NCI-H1436 treated with DMSO at 0.1 percent for 48 hours (cell line): ENCODE measurements at places on chromosomes 11 and 22.

GRCh38 chr11:34787348-34787747, 128.8 kb downstream of the APIP start:
- no peak for DNase-seq

- no peak for DNase-seq
These were observed 15.8 kb downstream of the CCDC134 start for GRCh38 chr22:41816241-41816640.

GRCh38 chr11:83895516-83895915, 609.3 kb upstream of the CCDC90B start:
- DNase-seq, result no peak

DNA sequence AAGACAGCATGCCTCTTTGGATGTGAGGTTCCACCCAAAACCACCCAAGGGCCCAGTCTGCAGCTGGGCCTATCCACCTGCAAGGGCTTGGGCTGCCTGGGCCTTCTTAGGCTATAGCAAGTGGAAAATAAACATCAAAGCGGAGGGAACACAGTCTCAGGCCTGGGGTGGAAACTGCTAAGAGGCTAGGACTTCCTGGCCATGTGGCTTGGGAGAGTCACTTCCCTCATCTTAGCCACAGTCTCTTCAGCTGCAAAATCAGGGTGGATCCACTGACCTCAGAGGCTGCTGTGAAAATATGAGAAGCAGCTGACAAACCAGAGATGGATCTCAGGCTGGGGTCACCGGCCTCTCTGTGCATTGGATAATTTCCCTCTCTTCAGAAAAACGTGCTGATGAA, 30.6 kb upstream of the TFIP11 start:
- DNase-seq, result no peak

DNA sequence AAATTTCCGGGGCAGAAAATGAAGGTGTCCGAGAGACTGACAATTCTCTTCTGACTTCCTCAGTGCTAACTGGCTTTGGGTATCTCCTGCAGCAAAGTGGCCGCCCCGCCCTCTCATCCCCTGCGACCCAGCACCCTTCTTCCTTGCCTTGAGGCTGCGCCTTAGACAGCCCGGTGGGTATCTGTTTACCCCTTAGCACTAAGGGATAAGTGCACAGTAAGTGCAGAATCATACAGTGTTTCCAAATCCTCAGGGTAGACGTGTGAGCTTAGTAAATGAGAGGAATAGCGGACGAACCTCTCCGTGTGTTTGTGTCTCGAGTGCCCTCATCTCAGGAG, 368 bp upstream of the CHORDC1 start:
- DNase-seq, result no peak

GRCh38 chr11:120722524-120722923, 211.0 kb downstream of the GRIK4 start:
- DNase-seq, result no peak

- no peak for DNase-seq
These were observed 21.6 kb downstream of the OR8G5 start for GRCh38 chr11:124277804-124278203.

- no peak for DNase-seq
These were observed 246.4 kb upstream of the PDGFD start for GRCh38 chr11:104410336-104410735.

DNA sequence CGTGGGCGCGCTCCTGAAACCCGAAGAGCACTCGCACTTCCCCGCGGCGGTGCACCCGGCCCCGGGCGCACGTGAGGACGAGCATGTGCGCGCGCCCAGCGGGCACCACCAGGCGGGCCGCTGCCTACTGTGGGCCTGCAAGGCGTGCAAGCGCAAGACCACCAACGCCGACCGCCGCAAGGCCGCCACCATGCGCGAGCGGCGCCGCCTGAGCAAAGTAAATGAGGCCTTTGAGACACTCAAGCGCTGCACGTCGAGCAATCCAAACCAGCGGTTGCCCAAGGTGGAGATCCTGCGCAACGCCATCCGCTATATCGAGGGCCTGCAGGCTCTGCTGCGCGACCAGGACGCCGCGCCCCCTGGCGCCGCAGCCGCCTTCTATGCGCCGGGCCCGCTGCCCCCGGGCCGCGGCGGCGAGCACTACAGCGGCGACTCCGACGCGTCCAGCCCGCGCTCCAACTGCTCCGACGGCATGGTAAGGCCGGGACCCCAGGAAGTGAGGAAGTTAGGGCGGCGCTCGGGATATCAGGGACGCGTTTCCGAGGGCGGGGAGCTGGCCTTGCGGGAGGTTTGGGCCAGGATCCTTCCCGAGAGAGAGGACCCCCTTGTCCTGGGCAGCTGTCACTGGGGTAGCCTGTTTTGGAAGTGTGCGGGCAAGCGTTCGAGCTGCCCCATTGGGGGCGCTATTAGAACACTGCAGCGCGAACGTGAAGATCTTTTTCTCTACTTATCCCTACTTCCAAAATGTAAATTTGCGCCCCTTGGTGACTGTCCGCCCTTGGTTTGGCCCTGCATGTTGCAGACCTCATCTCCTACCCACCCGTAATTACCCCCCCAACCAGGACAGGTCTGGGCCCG, 796 bp downstream of the MYOD1 start:
- no peak for DNase-seq

GRCh38 chr11:70552167-70553150, 154.1 kb downstream of the CTTN start:
- no peak for DNase-seq

DNA sequence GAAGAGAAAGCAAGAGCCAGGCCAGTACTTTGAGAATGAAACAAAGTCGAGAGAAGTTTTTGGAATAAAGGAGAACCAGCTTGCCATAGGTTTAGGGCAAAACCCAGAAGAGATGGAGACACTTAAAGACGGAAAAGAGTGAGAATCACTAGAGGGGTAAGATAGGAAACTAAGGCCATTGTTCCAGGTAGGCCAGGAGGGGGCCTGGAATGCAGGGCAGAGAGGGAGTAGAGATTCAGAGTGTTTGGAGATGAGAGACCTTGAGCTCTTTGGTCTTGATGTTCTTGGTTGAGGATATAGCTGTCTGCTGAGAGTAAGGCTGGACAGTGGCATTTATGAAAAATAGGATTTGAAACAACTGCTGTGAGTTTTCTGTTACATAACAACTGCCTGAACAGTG, 263.3 kb upstream of the POU2AF2 start:
- DNase-seq, result no peak

DNA sequence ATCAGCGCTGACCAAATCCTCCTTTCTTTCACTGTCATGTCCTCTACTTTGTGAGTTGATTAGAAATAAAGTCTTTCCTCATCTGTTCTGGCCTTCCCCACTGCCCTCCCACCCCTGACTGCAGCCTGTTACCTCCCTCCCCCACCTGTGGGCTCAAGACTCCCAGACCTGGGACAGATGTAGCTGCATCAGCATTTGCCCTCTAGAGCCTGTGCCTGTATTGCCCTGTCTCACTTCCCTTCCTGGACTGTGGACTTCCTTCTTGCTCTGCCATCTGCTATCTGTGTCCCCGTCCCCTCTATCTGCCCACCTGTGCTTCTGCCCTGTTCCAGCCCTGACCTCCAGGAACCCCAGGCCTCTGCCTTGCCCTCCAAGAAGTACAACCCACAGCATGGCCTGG, 122.5 kb downstream of the GALNT18 start:
- DNase-seq, result no peak

DNA sequence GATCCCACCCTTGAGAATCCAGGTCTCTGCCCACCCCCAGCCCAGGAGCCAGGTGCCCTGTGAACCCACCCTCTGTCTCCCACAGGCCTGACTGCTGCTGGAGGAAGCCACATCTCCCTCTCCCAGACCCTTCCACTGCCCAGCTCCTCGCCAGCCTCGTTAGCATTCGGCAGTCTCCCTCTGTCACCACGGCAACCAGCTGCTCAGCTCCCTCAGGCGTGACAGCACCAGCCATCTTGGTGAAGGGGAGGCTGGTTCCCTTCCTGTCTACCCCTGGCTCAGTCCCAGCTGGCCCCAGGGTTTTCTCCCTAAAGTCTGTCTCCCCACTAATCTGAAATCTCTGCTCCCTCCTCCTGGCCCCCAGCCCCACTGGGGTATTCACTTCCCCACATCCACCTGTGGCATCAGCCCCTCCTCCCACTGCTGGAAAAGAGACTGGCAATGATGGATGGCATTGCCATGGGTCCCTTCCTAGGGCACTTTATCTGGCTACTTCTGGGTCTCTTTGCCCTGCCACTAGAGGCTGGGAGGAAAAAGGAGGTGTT, 28.1 kb downstream of the NRXN2 start:
- DNase-seq, result no peak

DNA sequence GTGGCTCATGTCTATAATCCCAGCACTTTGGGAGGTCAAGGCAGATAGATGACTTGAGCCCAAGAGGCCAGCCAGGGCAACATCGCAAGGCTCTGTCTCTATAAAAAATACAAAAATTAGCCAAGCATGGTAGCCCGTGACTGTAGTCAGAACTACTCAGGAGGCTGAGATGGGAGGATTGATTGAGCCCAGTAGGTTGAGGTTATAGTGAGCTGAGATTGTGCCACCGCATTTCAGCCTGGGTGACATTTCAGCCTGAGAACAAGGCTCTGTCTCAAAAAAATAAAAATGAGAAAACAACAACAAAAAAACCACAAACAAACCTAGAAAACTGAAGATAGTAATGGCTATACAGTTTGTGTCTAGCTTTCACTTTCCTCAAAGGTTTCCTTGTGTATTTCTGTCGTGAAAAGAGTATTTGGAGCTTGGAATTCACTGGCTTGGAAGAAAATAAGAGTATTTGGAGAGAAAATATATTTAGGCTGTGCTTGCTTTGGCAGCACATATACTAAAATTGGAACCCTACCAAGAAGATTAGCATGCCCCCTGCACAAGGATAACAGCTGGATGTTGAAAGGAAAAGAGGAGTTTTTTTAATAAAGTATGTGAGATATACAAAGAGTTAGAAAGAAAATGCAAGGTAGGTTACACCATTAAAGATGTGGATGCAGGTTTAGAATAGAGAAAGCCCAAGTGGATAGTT, 3.9 kb upstream of the BIRC3 start:
- DNase-seq, result no peak

DNA sequence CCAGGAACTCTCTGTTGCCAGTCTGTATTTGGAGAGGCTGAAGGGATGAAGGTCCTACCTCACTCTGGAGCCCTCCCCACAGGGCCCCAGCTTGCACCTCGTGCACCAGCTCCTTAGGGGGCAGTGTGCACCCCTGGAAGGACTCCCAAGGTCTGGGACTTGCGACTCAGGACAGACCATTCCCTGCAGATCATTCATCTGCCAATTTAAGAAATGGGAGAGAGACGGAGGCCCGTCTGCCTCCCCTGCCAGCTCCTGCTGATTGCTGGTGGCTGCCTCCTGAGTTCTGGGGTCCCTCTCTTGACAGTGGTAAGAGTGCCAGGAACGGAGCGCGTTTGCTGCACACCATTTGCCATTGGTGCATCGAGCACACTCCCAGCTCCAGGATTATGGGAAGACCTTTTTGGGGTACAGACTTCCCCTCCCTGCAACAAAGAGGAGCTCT, 27.4 kb upstream of the MALAT1 start:
- DNase-seq, result no peak

DNA sequence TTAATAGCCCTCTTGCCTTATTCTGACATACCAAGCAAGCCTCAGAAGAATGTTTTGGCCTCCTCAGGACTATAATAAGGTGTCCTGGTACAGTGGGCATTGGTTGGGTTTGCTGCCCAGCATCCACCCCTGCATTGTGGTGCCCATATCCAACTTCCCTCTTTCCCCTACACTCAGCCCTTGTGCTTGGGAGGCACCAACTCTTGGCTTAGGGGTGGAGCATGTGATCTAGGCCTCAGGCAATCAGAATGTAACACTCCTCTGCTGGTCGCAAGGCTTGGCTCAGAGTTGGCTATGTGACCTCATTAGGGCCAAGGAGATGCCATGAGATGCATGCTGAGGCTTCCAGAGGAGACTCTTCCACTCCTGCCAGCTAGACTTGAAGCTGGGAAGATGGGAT, 123.0 kb downstream of the CSNK2A3 start:
- DNase-seq, result no peak

DNA sequence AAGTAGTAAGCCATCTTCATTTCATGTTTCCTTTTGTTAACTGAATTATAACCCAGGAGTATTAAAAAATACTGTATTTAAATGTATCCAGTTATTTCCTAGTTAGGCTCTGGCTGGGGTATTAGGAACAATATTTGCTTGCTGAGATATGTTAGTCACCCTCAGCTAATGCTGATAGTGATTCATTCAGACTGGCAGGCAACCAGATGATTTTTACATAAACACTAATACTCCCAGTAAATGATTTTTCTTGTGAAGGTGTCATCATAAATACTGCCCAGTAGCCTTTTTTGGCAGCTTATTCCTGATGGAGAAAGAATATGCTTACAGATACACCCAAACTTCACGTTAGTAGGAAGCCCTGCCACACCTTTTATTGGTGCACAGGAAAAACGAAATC, 8.1 kb downstream of the YWHAH start:
- DNase-seq, result no peak

DNA sequence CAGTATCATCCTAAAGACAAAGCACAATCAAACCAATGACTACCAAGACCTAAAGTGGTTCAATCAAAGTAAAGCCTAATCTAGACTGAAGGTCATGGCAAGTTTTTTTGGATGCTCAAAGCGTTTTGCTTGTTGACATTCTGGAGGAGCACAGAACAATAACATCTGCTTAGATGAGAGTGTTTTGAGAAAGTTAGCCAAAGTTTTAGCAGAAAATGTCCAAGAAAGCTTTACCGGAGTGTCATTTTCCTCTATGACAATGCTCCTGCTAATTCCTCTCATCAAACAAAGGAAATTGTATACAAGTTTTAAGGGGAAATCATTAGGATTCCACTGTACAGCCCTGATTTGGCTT, 256.9 kb upstream of the FAT3 start:
- no peak for DNase-seq

GRCh38 chr11:37881741-37882140, 1283.7 kb upstream of the RAG2 start:
- DNase-seq, result no peak

GRCh38 chr11:504053-504993, 2.7 kb downstream of the RNH1 start:
- no peak for DNase-seq

GRCh38 chr11:35166369-35167360, 27.7 kb downstream of the CD44 start:
- no peak for DNase-seq

DNA sequence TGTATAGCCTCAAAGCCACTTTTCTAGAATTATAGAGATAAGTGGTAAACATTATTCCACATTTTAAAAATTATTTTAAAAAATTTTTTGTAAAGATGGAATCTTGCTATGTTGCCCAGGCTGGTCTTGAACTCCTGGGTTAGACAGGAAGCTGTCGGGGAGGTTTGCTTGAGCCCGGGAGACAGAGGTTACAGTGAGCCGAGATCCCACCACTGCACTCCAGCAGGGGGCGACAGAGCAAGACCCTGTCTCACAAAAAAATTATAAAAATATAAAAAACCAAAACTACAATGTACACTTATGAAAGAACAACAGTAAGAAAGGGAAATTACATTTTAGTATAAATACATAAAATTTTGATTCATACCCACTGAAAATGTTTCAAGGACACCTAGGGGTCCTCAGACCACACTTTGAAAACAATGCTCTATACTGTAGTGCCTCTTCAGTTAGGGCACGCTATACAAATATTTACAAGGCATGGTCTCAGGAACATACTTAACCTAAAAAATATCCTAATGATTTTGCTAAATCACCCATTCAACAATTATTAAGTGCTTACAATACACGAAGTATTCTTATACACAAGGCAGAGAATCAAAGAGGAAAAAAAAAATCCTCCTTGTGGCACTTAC, 111.2 kb downstream of the MRTFA start:
- no peak for DNase-seq
